Sciatic nerve (tissue), 2 donors: ENCODE measurements at places on chromosomes 7 and 10.

- no peak for DNase-seq
Measured at GRCh38 chr7:94345907-94346306, 48.8 kb upstream of the COL1A2 start.

GRCh38 chr7:107953265-107953923, 49.6 kb downstream of the LAMB1 start:
- DNase-seq = no peak

GRCh38 chr10:105707603-105708002, 1066.5 kb downstream of the SORCS3 start:
- no peak for DNase-seq

GRCh38 chr10:33412241-33412640, 77.8 kb upstream of the NRP1 start:
- no peak for DNase-seq

- no peak for DNase-seq
Measured at GRCh38 chr10:44589944-44590449, 205.1 kb upstream of the CXCL12 start.

DNA sequence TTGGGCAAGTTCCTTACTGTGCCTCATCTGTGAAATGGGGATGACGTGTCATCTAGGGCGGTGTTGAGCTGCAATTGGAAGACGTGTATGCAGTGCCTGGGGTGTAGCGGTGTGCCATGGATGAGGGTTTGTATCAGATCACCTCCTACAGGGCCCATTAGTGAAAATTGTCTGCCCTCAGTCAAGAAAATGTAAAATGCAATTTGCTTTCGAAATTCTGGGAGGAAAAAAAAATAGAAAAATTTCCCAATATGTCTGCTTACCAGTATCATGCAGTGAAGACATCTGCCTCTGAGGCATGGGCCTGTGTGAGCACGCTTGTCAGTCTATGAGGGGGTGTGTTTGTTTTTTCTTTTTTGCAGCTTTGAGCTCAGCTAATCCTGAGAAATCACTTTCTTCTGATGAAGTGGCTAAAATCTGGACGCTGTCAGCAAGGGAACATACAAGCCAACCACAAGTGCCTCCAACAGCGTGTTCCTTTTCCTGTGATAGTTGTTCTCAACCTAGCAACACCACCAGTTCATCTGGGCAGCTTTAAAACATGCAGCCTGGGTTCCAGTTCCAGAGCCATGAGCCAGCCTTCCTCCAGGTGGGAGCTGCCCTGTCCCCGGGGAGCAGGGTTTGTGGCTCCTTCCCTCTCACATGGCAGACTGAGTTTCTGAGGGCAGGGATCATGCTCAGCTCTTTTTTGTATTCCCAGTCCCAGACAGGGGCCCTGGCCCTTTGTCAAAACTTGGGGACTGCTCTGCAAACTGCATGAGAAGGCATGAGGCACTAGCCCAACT, 10.3 kb downstream of the FAM241B start:
- DNase-seq = no peak

DNA sequence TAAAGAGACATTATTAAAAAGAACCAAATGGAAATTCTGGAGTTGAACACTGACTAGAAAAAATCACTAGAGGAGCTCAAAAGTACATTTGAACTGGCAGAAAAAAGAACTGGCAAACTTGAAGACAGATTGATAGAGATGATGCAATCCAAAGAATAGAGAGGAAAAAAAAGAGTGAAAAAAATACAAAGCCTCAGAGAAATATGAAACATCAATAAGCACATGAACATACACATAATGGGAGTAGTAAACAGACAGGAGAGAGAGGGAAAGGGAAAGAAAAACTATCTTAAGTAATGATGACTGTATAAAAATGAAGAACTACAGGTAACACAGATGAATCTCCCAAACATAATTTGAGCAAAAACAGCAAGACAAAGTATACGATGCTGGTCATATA, 61.1 kb downstream of the CNOT4 start:
- no peak for DNase-seq

DNA sequence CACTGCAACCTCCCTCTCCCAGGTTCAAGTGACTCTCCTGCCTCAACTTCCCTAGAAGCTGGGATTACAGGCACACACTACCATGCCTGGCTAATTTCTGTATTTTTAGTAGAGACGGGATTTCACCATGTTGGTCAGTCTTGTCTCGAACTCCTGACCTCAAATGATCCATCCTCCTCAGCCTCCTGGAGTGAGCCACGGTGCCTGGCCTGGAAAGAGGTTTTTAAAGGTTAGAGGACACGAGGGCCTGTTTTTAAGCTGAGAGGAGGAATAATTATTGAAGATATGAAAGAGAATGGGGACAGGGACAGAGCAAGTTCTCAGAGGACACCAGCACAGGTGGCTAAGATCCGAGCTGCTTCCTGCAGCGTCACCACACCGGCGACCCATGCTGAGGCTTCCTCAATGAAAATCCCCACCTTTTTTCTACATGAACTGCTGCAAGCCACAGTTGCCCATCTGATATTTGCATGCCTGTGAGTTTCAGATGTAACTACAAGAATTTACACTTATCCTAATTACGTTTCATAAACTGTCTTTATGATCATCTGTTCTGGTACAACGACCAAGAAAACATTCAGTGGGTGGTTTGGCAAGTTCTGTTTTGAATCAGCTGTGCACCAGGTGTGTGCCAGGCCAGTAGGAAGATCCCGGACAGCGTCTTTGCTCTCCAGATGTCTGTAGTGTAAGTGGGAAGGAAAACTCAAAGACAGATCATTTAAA, 76.0 kb downstream of the HIP1 start:
- DNase-seq = no peak

- no peak for DNase-seq
Measured at GRCh38 chr10:20596911-20597310, 300.2 kb downstream of the NEBL start.

- DNase-seq = peak; percentile 25
Measured at GRCh38 chr10:79034271-79034876, 34.4 kb upstream of the ZMIZ1 start.

DNA sequence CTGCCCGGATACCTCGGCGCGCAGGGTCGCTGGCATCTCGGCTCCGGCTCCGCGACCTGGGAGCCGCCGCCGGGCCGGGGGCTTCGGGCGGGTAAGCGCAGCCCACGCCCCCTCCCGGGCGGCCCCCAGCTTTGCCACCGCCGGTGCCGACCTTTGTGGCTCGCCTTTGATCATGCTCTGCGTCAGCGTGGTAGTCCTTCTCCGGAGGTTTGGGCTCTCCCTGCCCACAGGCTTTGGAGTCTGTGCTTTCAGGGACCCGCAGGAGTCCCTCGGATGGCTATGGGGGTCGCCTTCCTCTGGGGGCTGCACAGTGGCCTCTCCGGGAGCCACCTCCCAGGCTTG, 7.3 kb downstream of the ATP6V1F start:
- no peak for DNase-seq

DNA sequence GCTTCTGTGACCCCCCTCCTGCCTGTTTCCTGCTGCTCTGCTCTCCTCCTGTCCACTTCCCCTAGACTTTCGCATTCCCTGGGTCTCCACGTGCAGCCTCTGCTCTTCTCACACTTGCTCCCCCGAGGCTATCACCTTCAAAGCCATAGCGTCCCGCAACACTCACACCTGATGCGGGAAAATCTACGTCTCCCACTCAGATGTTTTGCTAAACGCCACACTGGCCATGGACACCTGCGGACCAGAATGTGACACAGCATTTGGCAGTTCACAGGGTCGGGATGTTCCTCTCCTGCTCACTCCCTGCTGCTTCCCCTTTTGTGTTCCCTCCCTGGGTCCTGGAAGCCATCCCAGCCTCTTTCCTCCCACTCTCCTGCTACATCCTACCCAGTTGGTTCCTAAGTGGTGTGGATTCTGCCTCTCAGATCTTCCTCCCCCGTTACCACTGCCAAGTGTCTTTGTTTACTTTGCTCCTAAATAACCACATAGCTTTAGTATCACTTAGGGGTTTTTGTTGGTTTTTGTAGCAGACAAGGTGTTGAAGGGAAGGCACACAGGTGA, 33.7 kb upstream of the RBM33 start:
- DNase-seq = no peak

GRCh38 chr7:1938788-1939433, 268.8 kb downstream of the ELFN1 start:
- no peak for DNase-seq

GRCh38 chr10:78787125-78787524, 281.6 kb upstream of the ZMIZ1 start:
- no peak for DNase-seq

DNA sequence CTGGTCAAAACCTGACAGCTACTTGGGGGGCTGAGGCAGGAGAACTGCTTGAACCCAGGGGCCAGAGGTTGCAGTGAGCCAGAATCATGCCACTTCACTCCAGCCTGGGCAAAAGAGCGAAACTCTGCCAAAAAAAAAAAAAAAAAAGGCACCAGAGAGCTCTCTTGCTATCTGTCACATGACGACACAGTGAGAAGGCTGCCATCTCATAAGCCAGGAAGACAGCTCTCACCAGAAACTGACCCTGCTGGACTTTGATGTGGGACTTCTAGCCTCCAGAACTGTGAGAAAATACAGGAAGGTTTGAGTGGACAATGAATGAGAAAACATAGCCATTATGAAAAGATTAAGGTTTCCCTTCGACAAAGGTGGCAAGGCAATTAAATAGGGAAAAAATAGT, 51.1 kb upstream of the KCNIP2 start:
- DNase-seq = no peak

DNA sequence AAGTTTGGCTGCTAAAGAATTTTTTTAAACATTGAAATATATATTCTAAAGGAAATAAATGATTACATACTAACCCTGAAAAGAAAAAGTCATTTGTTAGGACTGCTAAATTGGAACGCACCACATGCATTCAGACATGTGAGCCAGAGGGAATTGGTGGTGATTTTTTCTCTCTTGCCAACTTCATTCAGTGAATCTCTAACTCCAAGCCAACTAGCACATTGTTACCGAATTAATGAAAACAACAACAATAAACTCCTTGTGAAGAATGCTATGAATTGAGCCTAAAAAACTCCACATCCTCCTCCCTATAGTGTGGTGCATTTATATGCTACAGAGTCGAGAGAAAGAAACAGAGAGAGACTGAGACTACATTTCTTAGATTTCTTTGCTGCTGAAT, 135.5 kb upstream of the CACNA2D1 start:
- DNase-seq = no peak

DNA sequence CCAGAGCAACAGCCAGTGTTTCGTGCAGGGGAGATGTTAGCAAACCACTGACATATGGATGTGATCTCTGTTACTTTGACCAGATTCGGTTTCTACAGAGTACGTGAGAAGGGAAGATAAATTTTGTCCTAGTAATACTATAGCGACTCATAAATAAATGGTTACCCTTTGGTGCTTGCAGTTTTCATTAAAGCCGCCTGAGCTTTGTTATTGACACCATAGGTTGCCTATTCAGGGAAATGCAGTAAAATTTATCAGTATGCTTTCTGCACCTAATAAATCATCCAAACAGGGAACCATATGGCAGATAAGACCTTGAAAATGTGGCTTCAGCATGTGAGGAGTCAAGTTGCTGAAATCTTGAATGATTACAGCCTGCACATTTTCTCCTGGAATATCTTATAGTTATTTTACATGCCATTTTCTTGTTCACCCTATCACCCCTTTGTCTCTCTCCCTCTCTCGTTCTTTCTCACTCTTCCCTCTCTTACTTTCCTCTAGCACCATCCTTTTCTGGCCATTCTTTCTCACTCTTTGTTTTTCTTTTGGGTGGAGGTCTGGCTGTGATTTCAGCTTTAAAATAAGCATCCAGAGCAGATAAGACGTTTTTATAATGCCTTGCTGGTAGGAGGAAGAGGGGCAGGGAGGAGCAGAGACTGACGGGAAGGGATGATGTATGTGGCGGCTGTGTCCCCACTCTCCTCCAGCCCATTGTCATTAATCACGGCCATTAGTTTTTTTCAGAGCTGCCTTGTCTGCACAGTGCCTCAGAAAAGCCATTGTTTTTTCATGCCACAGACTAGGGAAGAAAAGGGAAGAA, 182.5 kb downstream of the LRMDA start:
- no peak for DNase-seq

- DNase-seq = no peak
Measured at GRCh38 chr7:1843271-1843861, 173.3 kb downstream of the ELFN1 start.

DNA sequence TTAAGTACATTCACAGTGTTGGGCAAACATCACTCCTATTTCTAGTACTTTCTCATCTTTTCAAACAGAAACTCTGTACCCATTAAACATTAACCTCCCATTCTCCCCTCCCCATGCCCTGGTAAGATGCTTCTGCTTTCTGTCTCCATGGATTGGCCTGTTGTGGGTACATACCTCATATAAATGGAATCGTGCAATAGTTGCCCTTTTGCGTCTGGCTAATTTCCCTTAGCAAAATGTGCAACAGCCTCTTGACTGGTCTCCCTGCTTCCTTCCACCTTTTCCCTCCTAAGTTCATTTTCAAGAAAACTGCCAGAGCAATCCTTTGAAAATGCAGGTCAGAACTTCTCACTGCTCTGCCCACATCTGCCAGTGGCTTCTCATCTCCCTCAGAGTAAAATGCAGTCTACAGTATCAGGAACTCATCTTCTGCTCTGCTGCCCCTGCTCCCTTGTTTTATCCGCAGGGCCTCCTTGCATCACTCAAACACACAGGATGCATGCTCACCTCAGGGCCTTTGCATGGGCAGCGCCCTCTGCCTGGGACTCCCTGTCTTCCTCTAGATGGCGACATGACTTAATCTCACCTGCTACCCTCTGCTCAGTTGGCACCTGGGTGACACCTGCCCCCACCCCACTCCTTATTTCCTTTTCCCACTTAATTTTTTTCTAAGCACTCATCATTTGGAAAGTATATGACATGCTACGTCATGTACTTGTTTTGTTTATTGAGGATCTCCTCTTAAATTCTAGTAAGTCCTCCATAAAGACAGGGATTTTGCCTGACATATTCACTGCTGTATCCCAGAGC, 44.3 kb upstream of the ECHDC3 start:
- DNase-seq = no peak

- DNase-seq = no peak
Measured at GRCh38 chr10:48773580-48773979, 88.9 kb downstream of the WDFY4 start.

DNA sequence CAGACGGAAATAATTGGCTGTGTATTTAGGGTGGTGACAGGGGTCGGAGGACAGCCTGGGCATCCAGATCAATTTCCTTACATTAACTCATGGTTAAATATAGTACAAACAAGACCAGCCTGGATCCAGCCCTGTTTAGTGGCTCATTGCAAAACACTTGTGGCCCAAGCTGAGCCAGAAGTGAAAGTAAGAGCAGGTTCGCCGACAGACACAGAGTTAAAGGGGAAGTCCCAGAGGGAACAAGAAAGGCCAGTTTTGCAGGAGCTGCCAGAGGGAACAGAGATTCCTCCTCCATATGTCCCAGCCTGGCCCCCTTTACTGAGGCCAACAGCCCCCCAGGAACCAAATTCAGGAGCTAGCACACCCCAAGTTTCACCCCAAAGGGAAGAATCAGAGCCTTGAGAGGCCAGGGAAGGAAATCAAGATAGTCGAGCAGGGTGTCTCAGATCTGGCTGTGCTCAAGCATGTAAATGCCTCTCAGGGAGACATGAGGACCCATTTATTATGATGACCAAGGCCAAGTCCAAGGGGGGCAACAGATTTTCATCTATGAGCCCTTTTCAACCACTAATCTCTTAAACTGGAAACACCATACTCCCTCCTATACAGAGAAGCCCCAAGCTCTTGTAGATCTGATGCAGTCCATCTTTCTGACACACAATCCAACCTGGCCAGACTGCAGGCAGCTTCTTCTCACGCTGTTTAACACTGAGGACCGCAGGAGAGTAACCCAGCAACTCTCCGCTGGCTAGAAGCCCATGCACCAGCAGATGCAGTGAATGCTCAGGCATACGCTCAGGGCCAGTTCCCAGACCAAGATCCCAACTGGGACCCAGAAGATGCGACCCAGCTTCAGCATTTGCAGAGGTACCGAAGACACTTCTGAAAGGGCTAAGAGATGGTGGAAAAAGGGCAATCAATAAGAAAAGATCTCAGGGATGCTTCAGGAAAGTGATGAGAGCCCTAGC, 15.9 kb upstream of the ADCK2 start:
- peak; percentile 64 for DNase-seq
